Pulmonary artery endothelial cell (primary cell): ENCODE measurements at places on chromosomes 5 and 9. TPM values are rescaled to one million over a fixed set of nuclear protein-coding genes. Genes with fewer than 3 reads are reported as not detected.

DNA sequence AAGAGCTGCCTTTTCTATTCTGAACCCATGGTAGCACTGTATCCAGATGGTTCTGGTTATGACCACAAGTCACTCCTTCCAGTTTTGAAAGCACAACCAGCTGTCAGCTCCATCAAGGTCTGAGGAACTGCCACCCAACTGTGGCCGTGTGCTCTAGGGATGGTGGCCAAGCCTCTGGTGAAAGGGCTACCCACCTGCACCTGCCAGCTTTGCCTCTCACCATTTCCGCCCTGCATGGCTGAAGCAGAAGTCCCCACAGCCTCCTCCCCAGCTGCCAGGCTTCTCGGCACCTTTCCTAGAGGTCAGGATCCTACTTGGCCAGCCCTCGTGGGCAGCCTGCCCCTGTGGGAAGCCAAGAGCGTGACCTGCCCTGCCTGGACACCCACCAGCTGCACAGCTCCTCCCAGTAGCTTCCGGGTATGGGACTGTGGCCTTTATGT is 16.8 kb downstream of the SEMA5A start:
- DNase-seq = no peak

GRCh38 chr9:93898502-93899426 is 56.4 kb downstream of the BARX1 start:
- DNase-seq = no peak

- no peak for DNase-seq
These were observed 103.0 kb downstream of the GLIS3 start for GRCh38 chr9:4196886-4197285.

GRCh38 chr5:15021266-15022046 is 149.9 kb upstream of the ANKH start:
- DNase-seq = no peak

The OR4F3 gene
- total RNA-seq = not detected in 2 replicates
